ENCODE measurements at places on chromosomes 3 and 15. TPM values are rescaled to one million over a fixed set of nuclear protein-coding genes. Genes with fewer than 3 reads are reported as not detected.
A peak's percentile ranks its signal among the peaks of the same experiment; 100 is the strongest.

ZNF35 gene
- total RNA-seq: 7.3 TPM

OXTR gene
- 0.32 TPM for total RNA-seq

TP63 gene
- not detected for total RNA-seq

SLC6A1 gene
- 0.57 TPM for total RNA-seq

FETUB gene
- total RNA-seq: not detected

ISLR2 gene
- 1.3 TPM for total RNA-seq

SPINT1 gene
- 2.0 TPM for total RNA-seq

GRCh38 chr3:88623709-88624108 is 473.9 kb downstream of the C3orf38 start:
- DNase-seq: no peak

DNA sequence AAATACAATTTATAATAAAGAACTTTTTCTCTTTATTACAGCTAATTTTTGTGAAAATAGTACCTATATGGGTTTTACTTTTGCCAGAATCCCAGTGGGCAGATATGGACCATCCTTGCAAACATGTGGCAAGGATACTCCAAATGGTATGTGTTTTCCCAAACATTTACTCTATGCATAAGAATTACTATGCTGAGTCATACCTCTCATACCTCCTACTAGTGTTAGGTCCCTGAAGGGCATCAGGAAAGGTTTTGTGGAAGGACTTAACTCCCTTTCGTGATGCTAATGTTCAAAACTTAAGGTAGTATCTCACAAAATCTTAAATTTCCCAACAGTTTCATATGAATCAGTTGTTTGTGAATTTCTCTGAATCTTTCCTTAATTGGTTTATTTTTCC is 21.3 kb downstream of the ADGRG7 start:
- no peak for DNase-seq

- DNase-seq: no peak
These were observed 66.7 kb upstream of the SNRK start for GRCh38 chr3:43219616-43220015.

- DNase-seq: no peak
These were observed 523.2 kb upstream of the ZNF717 start for GRCh38 chr3:76308541-76308940.

DNA sequence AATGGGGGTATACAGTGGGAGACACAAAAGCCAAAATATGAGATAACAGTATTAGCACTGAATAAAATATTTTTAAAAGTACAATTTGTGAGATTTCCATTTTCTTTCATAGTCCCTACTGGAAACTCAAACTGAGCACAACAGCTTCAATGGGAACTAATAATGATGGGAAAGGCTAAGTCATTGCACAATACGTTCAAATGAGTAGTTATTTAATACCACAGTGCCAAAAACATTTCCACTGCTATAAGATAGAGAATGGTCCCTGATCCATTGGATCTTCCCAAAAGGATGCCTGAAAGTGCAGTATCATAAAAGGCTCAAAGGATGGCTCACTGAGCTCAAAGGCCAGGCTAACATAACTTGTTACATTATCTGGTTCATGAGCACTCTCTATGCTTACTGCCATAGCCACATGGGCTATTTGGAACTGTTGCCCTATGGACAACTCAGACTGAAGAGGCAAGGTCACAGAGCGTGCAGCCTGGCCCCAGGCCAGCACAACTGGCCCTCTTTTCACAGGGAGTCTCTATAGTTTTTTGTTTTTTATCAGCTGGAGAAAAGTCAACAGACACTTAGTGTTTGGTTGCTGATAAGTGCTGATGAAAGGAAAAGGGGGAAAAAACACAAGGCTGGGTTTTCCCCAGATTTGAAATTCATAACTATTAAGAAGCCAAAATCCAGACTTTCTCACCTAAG is 54.1 kb upstream of the PPIB start:
- DNase-seq: no peak

DNA sequence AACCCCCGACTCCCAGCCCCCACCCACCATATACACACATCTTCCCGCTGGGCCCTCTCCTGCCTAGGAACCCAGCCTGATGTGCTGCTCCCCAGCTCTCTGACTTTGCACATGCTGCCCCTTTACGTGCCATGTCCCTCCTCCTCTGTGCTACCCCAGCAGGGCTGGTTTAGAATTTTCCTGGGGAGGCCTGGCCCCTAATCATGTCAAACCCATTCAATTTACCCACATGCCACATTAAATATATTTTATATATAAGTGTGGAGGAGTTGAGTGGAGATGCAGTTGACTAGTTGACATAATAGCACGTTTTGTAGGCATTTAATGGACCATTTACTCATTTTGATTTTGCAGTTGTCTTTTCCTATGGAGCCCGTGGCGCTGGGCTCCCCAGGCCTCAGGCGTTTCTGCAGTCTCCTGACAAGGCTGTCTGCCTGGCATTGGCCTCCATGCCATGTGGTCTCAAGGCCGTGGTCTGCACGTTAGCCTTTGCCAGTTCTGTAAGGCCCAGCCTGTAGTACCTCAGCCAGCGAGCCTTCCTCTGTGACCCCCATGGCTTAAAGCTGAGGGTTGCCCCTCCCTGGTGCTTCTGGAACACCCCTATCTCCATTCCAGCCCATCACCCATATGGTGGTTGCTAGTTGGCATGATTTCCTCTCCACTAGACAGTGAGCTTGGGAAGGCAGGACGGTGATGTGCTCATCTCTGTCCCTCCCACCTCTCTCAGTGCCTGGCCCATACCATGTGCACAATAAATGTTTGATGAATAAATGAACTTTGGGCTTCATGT is 155.8 kb downstream of the TLE3 start:
- no peak for DNase-seq

- DNase-seq: no peak
These were observed 38.4 kb upstream of the GALNT15 start for GRCh38 chr3:16136055-16136454.

GRCh38 chr3:129065720-129066073 is 5.1 kb downstream of the GP9 start:
- DNase-seq: peak; percentile 11
